Skeletal muscle cell (primary cell): ENCODE measurements at places on chromosomes 7 and 10.

GRCh38 chr10:74206746-74207145 is 55.7 kb downstream of the ADK start:
- no peak for DNase-seq

- no peak for DNase-seq
These were observed 136.0 kb upstream of the FAM20C start for GRCh38 chr7:56291-56913.

DNA sequence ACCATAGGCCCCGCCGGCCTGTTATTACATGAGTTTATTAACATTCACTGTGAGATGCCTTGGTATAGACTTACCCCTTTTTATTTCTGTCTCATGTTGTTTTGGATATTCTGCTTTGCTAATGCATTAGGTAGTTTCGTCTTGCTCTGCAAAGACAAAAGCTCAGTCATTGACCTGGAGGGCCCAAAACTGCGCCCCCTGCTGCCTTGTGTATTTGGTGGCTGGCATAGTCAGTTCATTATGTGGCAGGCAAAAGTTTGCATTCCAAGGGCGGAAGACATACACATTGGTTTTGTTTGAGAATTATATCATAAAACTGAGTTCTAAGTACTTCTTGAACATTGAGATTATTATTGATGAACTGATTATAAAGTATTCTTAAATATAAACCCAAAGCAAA is 372.5 kb downstream of the SDK1 start:
- DNase-seq = no peak

- no peak for DNase-seq
These were observed 46.3 kb upstream of the NANOS1 start for GRCh38 chr10:118983263-118983662.

DNA sequence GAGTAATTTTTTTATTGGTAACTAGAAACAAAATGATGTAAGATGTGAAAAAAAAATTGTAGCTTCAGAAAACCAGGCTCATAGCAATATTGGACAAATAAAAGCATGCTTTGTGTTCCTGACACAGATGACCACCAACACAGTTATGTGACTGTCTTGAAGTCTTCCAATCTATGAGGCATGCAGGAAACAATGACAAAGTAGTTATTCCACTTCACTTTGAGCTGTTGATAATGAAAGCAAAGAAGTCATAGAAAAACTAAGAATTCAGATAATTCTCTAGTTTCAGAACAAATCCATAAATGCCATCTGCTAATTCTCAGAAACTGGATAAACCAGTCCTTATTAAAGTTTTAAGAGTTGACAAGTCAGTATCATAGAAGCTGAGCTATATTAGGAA is 378.4 kb upstream of the SEMA3D start:
- DNase-seq = no peak

GRCh38 chr10:7855205-7855604 is 36.9 kb downstream of the TAF3 start:
- no peak for DNase-seq

DNA sequence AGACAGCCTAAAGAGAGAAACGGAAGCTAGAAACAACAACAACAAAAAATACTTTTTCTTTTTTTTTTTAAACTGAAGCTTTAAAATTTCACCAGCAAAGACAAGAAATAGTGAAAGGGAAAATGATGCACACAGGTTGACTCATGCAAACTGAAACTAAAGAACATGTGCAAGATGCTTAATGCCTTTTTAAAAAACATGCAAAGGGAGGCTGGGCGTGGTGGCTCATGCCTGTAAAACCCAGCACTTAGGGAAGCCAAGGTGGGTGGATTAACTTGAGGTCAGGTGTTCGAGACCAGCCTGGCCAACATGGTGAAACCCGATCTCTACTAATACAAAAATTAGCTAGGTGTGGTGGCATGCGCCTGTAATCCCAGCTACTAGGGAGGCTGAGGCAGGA is 15.1 kb upstream of the CUBN start:
- DNase-seq = no peak

DNA sequence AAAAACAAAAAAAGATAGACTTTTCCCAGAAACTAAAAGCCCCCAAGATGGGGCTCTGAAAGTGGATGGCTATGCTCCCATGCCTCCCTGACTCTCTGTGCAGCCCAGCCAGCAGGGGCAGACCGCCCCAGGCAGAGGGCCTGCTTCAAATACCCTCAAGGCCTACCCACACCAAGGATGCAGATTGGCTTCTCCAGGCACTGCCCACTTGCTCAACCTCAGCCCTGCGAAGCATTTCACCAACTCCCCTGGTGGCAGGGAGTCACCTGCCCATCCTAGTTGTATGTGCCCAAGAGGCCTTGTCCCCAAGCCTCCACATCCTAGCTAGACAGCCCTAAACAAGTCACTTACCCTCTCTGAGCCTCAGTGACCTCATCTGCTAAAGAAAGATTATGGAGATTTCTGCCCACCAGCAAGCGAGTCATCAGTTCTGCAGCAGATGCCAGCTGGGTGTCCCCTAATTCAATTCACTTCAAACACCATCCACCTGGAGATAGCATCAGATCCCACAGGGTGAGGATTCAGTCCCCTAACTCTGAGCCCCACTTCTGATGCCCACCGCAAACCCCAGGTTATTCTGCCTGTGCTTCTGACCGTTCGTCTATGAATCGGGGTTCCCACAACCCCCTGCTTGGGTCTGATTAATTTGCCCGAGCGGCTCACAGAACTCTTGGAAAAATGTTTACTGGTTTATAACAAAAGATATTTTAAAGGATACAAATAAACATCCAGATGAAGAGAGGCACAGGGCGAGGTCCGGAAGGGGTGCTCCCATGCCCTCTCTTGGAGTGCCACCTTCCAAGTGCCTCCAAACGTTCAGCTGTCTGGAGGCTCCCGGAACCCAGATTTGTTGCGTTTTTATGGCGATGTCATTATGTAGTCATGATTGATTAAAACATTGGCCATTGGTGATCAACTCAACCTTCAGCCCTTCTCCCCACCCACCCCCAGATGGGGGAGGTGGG is 18.6 kb upstream of the ZMIZ1 start:
- no peak for DNase-seq

GRCh38 chr10:58734116-58734515 is 221.4 kb downstream of the BICC1 start:
- DNase-seq = no peak

DNA sequence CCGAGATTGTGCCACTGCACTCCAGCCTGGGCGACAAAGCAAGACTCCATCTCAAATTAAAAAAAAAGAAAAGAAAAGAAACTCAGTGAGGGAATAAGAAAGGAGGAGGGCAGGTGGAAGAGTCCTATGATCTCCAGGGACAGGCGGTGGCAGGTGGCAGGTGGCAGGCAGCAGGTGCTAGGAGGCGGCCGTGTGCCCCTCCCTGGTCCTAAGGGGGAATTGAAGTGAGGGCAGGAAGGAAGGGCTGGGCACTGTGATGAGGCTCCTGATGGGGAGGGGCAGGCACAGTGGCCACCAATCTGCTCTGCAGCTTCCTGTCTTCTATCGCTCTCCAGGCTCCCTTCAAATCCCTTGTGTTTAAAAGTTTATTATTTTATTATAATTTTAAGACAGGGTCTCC is 41.2 kb upstream of the UBE3C start:
- DNase-seq = no peak

- DNase-seq = no peak
These were observed 152.2 kb upstream of the TCF7L2 start for GRCh38 chr10:112797855-112798254.

DNA sequence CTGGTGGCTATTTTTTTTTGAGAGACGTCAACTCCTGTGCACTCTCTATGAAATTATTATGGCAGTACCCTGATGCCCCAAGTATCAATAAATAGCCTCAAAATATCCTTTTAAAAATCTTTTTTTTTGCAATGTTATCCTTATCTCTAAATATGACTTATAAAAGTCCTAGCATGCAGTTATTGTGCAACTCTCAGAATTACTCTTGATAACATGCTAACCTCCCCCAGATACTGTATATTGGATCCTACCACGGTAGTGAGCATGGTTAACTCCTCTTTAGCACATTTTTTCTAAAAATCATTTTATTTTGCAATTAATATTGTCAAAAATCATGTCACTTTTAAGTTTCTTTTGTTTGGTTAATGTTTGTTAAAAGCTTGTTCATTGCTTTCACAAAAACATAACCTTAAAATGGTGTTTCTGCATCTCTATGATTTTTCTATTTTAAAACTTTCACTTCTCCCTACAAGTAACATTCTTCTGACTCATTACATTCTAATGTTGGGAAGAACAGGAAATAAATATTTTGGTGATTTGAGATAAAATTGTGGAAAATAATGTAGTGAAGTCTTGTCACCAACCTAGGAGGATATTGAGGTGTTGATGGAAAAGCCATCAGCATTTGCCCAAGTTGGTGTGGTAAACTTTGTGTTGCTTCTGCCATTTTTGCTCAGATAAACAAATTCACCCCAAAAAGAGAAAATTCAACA is 42.1 kb upstream of the ADRA2A start:
- DNase-seq = no peak

DNA sequence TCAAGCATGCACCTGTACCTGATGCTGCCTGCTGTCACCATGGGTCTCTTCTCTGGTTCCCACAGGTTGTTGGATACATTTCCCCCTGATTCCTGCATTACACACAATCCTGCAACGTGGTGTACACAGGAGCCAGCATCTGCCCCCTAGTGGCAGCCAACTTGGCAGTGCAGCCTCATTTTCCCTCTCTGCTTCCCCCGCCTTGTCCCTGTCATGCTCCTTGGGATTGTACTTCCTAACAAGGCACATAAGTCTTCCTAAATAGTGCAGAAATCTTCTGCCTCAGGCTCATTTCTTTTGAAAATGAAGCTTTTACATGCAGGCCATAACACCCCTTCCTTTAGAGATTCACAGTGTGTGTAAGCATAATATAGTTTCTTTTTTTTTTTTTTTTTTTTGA is 387.5 kb downstream of the CCSER2 start:
- no peak for DNase-seq
